ENCODE measurements at places on chromosomes 7 and 10.

GRCh38 chr7:133412942-133413341, 160.1 kb downstream of the EXOC4 start:
- no peak for DNase-seq

DNA sequence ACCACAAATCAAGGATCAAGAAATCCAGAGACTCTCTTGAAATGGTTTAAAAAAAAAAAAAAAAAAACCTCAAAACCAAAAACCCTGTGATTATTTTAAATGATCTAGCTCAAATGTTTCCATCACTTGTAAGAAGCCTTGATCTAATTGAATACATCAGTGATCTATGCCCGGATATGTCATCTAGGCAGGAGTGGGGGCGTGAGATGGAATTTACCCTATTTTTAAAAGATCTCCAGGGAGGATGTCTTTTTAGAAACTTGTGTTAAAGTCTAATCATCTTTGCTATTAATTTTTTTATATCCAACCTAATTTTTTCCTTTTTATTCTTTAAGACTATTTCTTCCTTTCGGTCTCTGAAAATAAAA, 101.4 kb upstream of the PDLIM1 start:
- DNase-seq = no peak

- DNase-seq = peak; percentile 55
Observed at GRCh38 chr10:60611291-60611747, 167.0 kb upstream of the CDK1 start.

GRCh38 chr7:7912937-7913336, 55.7 kb upstream of the GLCCI1 start:
- no peak for DNase-seq

DNA sequence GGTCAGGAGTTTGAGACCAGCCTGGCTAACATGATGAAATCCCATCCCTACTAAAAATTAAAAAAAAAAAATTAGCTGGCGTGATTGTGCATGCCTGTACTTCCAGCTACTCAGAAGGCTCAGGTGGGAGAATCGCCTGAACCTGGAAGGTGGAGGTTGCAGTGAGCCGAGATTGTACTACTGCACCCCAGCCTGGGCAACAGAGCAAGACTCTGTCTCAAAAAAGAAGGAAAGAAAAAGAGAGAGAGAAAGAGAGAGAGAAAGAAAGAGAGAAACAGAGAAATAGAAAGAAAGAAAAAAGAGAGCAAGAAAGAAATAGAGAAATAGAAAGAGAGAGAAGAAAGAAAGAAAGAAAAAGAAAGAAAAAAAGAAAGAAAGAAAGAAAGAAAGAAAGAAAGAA, 292.8 kb upstream of the KLF6 start:
- DNase-seq = no peak

DNA sequence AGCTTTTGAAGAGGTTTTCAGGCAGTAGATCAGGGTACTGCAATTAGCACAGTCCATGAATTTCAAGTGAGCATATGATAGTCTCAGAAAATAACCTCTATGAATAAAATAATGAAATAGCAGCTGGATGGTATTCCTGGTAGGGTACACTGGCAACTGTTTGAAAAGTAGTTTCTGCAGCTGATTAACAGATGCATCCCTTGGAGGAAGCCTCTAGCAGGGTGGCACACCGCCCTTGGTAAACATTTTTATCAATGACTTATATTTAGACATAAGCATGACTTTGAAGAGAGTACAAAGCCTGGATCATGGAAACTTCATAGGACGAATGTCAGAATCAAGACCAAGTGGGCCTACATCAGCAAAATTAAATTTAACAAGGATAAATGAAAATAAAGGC, 26.8 kb downstream of the WNT16 start:
- no peak for DNase-seq

DNA sequence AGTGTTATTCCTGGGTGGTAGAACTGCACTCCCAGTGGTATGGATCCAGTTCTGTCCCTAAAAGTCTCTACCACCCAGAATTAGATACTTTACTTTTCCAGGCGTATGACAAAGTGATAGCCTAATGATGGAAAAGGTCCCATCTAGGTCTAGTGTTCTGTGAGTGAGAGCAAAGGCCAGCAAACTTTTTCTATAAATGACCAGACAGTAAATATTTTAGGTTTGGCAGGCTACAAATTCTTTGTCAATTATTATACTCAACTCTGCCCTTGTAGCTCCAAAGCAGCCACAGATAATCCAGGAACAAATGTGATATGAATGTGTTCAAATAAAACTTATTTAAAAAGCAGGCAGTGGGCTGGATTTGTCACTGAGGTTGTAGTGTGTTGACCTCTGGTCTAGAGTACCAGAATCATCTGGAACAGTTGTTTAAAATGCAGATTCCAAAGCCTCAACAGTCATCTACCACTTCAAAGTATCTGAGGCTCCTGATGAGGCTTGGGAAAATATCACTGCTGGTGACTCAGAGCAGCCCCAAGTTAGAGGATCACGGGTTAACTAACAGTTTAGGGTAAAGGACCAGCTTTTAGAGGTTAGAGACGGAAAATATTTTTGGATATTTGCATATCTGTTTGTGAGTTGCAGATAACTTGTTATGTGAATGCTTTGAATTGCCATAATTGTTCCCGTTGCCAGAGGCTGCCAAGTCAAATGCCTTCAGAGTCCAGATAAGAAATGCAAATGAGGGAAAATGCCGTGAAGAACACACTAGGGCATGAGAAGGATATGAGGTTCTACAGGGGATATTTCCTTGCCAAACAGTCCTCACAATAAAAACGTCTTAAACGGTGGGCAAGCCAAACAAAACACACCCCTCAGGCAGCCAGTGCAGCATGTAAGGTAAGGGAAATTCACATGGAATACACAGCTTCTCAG, 19.4 kb downstream of the NRAP start:
- DNase-seq = no peak

GRCh38 chr7:92854501-92855238, 18.3 kb upstream of the CDK6 start:
- DNase-seq = peak; percentile 22

DNA sequence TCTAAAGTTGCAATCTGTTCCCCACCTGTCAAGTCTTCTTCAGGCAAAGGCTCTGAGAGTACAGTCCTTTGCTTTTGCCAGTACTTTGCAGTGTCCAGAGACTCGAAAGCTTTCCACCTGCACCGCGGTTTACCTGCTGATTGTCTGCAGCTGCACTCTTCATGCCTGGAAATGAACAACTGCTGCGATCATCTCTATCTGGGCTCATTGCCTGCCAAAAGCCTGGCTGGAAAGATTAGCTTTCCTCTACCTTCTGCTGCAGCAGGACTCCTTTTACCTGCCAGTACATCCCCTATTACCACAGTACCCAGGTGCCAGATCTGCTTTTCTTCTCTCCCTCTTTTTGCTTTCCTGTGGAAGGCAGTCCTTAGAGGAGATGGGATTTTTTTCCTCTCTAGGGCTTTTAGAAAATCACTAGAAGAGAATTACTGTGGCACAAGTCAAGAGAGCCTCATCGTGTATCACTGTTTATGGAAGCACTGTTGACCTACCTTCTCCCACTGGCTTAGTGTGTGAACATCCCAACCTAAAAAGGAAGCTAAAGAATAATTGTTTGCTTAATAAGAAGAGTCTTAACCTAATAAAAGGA, 2.2 kb downstream of the STRIP2 start:
- no peak for DNase-seq

DNA sequence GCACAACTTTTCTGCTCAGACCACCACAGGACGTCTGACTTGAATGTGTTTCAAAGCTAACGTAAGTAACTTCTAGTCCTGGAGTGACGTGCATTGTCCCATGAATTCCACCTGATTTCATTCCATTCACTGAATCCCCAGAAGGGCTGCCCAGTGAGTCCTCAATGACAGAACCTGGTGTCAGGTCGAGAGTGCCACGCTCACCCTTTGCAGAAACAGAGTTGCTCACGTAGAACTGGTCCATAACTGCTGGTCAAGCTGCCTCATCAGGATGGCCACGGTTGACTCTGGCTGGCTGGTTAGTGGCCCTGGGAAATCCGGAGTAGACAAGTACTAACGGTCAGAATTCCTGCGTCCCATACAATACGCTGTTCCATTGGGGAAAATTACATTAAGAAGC, 50.6 kb upstream of the UBE3C start:
- no peak for DNase-seq

- peak; percentile 14 for DNase-seq
Observed at GRCh38 chr7:135976312-135977006, 700 bp downstream of the MTPN start.

DNA sequence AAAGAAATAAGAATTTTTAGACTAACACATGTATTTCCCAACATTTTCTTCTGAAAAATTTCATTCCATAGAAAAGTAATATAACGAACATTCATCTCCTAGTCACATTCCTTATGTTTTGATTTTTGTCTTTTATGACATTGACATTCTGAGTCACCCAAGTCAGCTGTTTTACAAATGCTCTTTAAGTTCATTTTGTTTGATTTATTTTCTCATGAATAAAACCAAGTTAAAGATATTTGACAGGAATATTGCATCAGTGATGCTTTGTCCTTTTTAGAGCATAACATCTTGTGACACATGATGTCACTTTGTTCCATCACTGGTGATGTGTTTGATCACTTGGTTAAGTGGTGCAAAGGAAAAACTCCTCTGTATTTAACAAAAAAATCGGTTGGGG, 48.4 kb downstream of the HGF start:
- peak; percentile 48 for DNase-seq

DNA sequence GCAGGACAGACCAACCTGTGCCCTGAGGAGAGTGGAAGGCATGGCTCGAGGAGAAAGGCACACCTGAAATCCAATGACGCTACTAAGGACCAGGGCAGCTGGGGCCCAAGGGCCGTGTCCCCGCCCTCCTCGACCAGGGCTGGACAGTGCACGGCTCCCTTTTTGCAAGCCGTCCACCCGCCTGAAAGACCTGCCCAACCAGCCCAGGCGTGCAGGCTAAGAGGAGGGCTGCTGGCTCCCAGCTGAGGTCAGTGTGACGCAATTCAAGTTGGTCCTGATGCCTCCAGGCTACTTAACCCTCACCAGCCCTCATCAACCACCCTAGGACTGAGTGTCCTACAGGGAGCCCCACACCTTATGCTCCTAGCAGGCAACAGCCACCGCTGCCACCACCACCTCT, 69.3 kb downstream of the DLG5 start:
- DNase-seq = no peak

DNA sequence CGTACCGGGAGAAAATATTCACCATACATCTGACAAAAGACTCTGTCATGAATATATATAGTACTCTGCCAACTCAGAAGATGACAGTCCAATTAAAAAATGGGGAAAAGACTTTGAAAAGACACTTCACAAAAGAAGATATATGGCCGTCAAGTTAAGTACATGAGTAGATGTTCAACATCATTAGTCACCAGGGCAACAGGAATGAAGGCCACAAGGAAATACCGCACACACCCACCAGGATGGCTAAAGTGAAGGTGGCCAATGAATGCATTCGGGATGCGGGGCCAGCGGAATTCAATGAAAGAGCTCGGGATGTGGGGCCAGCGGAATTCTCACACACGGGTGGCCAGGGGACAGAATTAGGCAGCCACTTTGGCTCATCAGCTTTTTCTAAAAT, 42.2 kb downstream of the MAD1L1 start:
- DNase-seq = no peak

DNA sequence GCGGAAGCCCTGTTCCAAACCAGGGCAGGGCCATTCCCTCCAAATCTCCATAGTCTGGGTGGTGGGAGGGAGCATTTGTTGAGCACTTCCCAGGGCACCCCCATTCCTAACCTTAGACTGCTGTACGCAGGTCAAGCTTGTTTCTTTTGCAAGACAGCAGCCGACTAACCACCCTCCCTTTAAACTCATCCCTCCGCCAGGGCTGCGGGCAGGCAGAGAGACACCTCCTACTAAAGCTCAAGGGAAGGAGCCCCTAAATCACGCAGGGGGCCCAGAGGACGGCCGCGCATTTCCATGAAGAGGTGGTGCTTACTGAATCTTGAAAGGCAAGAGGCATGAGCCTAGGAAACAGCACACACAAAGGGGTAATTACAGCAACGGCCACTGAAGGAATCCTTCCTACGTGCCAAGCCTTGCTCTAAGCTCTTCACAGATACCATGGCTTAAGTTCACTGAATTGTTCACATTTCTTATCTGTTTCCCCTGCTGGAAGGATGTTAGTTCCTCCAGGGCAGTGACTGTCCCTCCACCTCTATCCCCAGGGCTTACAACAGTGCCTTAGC, 90.0 kb downstream of the PROSER2 start:
- no peak for DNase-seq

DNA sequence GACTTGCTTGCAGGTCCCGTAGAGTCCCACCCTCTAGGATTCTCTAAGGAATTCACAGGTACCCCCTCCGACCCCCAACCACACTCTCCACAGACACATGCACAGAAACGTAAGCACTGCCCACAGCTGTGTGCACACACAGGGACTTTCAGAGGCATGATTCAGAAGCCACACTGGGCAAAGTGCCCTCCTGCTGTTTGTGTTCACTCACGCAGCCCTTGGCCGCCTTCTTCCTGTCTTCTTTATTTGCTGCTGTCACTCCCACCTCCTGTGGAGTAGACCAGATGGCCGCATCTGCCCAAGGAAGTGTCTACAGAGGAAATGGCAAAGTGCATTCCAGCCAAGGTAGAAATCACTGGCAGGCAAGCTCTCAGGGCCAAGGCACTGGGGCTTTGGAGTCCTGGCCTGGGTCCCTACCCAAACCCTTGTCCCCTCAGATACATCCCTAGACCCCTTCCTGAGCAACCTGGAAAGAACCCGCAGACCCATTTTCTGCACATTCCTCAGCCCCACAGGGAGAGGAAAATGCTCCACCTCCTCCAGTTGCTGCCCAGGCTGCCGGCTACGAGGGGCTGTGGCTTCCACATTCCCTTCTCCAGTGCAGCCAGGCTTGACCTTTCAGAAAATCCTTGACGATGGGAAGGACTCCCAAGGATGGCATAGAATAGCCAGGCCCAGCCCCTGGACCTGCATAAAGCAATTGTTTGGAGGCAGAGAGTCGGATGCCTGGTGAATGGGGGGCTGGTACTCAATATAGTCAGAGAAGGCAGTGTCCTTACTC, 21.6 kb upstream of the GIMAP8 start:
- peak; percentile 92 for DNase-seq

DNA sequence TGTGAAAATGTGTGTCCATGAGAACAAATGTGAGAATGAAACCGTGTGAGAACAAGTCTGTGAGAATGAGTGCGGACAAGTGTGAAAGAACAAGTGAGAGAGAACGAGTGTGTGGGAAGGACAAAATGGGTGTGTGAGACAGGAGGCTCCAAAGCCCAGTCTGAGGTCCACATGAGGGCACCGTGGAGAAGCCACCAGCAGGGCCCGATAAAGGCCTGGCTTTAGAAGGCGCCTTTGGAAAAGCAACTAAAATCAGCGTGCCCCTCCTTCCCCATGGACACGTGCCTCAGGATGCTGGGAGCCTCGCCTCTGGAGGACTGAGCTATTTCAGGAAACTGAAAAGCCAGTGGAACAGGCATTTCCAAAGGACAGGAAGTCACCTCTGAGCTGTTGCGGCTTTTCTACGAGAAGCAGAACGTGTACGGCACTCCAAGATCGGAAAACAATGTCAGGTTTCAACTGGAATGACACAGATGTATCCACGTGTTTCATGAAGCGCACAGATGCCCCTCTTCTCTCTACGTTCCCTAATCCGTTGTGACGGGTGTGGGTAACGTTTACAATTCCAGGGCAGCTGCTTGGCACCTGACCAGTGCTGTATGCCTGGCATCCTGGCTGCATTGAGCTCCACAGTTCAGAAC, 46.4 kb downstream of the ESYT2 start:
- DNase-seq = peak; percentile 35

GRCh38 chr10:5040781-5041470, 37.3 kb upstream of the AKR1C2 start:
- DNase-seq = no peak

- no peak for DNase-seq
Observed at GRCh38 chr7:13257661-13258060, 570.2 kb downstream of the ARL4A start.
